Left lobe of liver (tissue), 2 donors: ENCODE measurements at places on chromosomes 5 and 9. TPM values are rescaled to one million over a fixed set of nuclear protein-coding genes. Genes with fewer than 3 reads are reported as not detected.

Gene KCNV2
- total RNA-seq: not detected

Gene GRIA1
- total RNA-seq: not detected

Gene FAM169A
- 3.4 TPM for total RNA-seq

Gene PTGES
- total RNA-seq: not detected

Gene SMIM33
- total RNA-seq: not detected

Gene SEMA6A
- total RNA-seq: 7.9 TPM

Gene TRIM36
- 0.73 TPM for total RNA-seq

Gene SPATA31E1
- total RNA-seq: not detected

Gene GPR150
- 0.23 TPM for total RNA-seq

- DNase-seq: no peak
These were observed 146.9 kb downstream of the AUH start for GRCh38 chr9:91214867-91215266.

DNA sequence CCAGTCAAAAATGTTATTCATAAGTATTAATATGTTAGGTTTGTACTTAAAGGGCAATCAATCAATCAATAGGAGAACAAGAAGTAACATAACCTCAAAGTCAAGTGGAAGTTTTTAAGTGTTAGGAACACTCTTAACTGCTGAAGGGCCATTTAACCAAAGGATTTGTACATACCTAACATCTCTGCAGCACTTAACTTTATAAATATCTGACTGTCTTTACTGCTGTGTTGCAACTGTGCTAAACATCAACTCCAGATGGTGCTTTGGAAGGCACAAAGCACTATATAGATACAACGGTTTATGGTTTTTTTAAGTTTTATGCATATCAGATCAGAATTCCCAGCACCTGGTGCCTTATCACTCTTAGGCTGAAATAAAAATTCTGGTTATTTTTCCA lies 604.9 kb upstream of the PTGER4 start:
- DNase-seq: no peak

DNA sequence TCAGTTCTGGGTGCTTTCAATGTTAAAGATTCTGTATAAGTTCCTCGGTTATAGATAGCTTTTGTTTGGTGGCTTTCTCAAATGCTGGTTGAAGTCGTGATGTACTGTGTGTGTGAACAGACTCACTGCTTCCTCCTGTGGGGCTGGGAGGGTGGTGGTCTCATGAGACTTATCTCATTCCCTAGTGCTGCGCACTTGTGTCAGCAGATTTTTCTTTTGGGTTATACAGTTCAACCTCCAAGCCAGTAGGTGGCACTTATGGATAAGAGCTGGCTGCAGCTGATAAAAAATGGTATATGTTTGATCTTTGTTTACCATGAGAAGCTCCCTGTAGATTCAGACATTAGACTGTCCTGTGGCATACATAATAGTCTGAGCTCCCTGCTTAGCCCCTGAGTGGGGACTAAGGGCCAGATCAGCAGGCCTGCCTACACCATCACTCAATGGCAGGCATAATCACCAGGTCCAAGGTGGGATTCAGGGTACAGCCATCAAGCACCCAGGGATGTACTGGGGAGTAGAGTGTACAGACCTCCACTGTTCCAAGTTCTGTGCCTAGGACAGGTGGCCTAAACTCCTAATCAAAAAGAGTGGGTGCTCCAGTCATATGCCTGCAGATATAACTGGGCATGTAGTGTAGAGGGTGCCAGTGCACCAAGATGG lies 174.2 kb downstream of the OXCT1 start:
- DNase-seq: no peak

GRCh38 chr5:96322865-96323264 lies 110.2 kb downstream of the PCSK1 start:
- no peak for DNase-seq

- no peak for DNase-seq
These were observed 666 bp upstream of the TLR4 start for GRCh38 chr9:117703537-117703936.

- DNase-seq: no peak
These were observed 25.1 kb upstream of the TBC1D2 start for GRCh38 chr9:98280574-98280973.

GRCh38 chr9:108430655-108431054 lies 425.1 kb downstream of the ACTL7B start:
- no peak for DNase-seq

GRCh38 chr5:159342840-159343239 lies 12.6 kb upstream of the IL12B start:
- no peak for DNase-seq

DNA sequence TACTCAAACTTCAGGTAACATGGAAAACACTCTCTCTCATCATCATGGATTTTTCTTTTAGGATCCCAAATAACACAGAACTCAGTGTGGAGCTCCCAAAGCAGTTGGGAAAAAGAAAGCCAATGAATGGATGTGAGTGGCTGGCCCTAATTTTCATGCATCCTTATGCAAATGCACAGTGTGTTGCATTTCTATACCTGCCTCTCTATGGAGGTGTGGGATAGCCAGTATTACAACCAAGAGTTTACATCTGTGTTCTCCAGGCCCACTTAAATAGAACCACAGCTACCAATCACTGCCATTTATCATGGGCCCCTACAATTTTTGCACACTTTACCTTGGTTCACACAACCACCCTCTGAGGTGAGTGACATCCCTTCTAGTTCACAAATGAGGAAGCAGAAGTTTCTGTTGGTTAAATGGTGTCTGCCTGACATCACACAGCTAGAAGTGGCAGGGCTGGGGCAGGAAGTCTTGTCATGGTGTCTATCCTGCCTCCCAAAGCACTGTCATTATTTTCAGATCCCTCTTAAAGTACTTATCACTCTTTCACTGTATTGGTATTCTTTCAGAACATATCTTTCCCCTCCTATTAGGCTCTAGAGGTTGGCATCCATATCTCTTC lies 17.3 kb downstream of the MAMDC2 start:
- no peak for DNase-seq

GRCh38 chr5:15768936-15769335 lies 269.0 kb downstream of the FBXL7 start:
- DNase-seq: no peak

- DNase-seq: no peak
These were observed 2.7 kb upstream of the NSMF start for GRCh38 chr9:137461663-137462395.

DNA sequence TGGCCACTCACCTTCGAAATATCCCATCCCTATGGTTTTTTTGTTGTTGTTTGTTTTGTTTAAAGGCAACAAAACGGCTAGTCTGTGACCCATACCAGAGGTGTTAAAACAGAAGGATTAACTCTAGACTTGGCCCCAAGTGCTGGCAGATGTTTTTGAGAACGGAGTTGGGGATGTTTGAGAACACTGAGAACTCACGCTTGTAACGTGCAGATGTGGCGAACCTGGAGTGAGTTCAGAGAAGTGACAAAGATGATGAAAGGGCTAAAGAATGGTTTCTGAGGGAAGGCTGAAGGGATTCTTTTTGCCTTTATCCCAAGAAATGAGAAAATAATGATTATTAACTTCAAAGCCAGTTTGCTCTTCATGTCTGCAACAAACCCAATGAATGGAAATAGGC lies 286.5 kb downstream of the ZNF608 start:
- no peak for DNase-seq

GRCh38 chr9:126146254-126147145 lies 180.1 kb upstream of the MVB12B start:
- DNase-seq: peak; percentile 44
